Left ventricle myocardium inferior (tissue), 1 donor: ENCODE measurements at places on chromosomes 5 and 9. TPM values are rescaled to one million over a fixed set of nuclear protein-coding genes. Genes with fewer than 3 reads are reported as not detected.

The C9 gene
- total RNA-seq: not detected

The TMOD1 gene
- 186 TPM for total RNA-seq

The PTPN3 gene
- total RNA-seq: 27.4 TPM

The PCDHB7 gene
- total RNA-seq: 0.55 TPM

GRCh38 chr5:127031863-127032232, 1.5 kb upstream of the MARCHF3 start:
- DNase-seq: no peak

GRCh38 chr5:110397281-110397680, 329.2 kb downstream of the TMEM232 start:
- DNase-seq: no peak

DNA sequence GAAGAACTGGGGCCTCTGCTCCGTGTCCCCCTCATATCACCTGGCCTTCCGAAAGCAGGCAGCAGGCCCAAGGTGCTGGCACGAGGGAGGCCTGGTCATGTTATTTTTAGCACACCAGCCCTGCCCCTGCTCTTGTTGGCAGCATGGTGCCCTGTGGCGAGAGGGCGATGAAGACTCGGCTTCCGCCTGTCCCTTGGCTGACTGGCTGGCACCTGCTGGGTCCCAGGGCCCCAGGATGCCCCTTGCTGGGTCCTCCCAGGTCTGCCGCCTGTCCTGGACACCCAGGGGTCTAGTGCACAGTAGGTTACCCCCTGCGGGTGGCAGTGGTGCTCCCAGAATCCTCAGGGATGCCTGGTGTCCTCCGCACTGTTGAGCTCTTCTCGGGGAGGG, 77.0 kb downstream of the RXRA start:
- peak; percentile 70 for DNase-seq

GRCh38 chr5:57736716-57737115, 254.1 kb upstream of the ACTBL2 start:
- DNase-seq: no peak

DNA sequence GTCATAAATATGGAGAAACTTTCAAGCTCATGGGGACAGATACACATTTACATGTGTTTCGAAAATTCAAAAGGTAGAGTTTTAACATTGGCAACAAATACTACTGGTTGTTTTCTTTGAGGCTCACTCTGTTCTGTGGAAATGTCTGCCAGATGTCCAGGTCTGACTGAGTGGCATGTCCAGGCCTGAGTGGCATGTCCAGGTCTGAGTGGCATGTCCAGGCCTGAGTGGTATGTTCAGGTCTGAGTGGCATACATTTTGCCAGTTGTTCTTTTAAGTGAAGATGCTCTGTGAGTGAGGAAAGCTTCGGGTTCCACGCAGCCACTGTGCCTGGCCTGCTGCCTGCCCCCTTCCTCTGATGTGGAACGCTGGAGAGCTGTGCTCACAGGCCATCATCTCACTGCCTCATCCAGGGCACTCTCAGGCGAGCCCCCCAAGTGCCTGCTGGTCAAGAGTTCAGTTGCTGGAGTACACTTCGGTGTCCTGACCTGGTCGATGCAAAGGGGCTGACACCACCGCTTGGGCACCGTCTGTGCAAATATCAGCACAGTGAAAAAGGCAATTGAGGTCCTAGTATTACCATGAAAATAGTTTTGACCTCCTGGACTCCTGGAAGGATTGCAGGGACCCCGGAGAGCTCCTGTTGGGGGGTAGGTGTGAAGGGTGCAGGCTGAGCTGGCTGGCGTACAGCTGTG, 89.9 kb downstream of the EHMT1 start:
- no peak for DNase-seq

GRCh38 chr9:7226007-7226640, 468.4 kb downstream of the KDM4C start:
- DNase-seq: no peak

DNA sequence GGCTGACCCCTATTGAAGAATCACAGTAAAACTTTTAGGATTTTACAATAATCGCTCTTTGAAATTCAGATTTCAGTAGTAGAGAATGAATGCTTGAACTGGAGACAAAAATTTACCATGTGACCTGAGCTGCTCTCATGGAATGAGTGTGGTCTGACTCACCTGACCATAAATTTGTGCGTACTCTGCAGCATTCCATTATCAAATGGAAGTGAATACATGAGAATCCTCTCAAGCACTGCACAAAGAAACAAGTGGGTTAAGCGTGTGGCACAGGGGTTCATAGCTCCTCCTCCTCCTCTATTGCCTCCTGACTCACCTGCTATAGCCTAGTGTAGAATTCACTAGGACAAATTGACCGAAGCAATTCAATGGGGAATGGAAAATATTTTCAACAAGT, 269.8 kb upstream of the CDH9 start:
- DNase-seq: no peak
